Kidney glomerular epithelial cell (primary cell): ENCODE measurements at places on chromosomes 12 and 14.

GRCh38 chr14:20781803-20782202 is 735 bp downstream of the RNASE6 start:
- no peak for DNase-seq

DNA sequence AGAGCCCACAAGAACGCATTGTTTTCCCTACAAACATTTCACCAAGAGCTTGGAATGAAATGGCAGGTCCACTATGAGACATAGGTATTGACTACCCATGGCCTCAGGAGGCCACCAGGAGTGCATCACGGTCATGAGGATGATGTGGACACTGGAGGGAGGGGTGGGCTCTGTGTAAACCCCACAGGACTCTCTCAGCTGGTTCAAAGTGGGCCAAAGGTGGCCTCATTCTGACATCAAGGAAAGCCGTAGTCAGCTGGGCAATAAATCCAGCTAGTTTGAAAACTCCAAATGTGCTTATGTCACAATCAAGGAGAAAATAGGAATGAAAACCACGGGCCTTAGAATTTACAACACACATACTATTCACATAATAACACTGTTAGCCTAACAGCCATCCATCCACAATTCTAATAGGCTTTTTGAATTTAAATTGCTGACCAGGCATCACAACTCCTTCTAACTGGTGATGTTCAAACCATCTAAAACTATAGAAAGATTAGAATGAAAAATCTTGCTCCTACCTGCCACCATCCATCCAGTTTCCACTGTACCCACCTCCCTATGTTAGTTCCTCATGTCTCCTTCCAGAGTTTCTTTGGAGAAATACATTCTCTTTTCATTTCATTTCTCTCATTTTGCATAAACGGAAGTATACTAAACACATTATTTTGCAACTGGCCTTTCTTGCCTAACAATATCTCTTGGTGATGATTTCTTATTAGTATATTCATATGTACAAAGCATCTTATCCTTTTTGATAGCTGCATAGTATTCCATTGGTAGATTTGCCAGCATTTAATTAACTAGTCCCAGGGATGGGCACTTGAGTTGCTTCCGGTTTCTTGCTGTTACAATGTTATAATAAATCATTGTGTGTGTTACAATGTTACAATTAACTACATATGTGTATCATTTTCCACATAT is 21.5 kb downstream of the CMKLR1 start:
- DNase-seq: no peak

DNA sequence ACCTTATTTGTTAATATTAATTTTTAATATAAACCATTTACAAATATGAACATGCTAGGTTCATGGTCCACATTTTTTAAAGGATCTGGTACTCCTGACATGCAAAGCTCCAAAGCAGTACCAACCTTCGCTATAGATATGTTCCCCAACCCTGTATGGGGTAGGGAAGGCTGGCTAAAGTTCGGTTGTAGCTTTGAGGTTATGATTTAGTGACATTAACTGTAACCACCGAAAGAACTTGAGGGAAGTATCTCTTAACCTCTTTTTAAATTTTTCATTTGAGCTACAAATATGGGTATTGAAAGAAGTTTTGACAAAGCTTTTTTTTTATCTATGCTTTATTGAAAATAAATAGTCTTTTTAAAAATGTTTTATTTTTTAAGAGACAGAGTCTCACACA is 115.5 kb downstream of the DYRK2 start:
- DNase-seq: no peak

DNA sequence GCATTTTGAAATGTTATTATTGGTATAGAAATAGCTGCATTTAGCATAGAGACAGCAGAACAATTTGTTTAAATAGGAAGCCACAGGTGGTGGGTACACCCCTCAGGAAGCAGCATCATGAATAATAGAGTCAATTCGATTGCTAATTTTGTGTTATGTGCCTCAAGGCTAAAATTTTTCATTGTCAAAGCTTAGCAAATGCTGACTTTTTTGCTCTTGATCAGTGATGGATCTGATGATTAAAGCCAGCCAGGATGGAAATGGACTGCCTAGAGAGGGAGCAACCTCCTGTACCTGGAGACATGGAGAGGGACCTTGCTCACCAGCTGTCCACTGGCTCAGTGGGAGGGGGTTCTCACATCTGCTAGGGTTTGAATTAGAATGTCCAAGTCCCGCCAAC is 4.5 kb upstream of the KRT8 start:
- DNase-seq: no peak

DNA sequence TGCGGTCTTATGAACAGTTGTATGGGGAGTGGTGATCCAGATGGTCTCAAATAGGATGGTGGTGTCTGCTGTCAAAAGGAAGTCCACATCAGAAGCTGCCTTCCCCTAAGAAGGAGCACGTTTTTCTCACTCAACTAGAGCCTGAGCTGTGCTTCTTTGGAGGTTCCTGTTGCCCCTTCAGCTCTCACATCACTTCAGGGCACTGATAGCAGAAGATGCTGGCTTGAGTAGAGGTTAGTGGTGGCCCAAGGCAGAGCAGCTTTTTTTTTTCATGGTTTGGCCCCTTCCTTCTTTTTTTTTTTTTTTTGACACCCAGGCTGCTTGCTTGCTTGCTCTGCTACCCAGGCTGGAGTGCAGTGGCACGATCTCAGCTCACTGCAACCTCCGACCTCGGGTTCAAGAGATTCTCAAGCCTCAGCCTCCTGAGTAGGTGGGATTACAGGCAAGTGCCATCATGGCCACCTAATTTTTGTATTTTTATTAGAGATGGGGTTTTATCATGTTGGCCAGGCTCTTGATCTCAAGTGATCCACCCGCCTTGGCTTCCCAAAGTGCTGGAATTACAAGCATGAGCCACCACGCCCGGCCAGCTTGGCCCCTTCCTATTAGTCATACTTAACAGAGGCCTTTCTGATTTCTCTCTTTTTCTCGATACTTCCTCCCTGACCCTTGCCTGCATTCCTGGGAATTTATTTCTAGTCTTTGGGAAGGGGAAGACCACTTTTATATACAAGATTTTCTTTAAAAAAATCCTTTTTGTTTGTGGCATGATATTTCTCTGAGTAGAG is 31.6 kb downstream of the KLRD1 start:
- DNase-seq: no peak

GRCh38 chr14:72699852-72700257 is 194.0 kb downstream of the DPF3 start:
- DNase-seq: no peak

DNA sequence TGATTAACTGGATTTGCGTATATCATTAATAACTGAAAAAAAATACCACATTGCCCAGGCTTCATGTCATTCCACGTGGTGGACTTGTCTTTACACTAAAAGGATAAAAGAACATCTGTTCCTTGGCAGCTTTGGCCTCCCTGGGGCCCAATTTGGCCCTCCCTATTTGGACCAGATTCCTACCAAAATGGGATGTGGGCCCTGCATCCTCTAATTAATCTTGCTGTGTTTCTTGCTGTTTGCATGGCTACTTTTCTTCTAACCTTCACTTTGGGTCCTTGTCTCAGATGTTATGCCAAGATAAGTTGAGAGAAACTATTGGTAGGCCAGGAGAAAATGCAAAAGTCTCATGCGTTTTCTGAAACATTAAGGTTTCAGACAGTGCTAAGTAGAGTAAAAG is 57.5 kb downstream of the PTHLH start:
- DNase-seq: no peak

GRCh38 chr12:22986997-22987396 is 362.0 kb downstream of the ETNK1 start:
- DNase-seq: peak; percentile 6

DNA sequence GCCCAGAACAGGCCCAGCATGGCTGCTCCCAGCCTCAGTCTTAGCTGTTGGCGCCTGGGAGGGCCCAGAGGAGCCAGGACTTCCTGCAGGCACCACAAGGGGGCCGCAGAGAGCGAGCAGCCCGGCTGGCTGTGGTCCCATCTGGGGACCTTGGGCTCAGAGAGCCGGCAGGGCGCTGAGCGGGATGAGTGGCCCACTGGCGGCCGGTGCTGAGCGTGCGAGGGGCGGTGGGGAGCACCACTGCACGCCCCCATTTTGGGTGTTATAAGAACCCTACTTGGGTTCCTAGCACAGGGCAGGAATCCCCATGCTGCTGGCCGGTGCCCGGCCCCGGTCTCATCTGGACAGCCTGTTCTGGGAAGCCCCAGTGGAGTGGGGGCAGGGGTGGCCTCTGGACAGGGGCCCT is 25.9 kb upstream of the CRIP2 start:
- DNase-seq: peak; percentile 10

DNA sequence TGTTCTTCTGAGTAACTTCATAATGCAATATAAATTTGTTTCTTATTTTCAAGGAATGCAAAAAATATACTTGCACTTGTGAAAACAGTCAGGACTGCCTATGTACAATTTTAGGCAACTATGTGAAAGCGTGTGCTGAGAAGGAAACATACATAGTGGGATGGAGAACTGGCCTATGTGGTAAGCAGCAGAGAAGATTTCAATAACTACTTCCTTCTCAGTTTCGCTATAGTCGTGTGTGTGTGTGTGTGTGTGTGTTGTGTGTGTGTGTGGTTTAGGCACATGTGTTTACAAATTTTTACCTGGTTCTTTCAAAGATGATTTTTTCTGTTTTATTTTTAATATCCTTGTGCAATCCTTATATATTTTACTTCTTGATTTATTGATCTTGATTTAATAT is 211.8 kb downstream of the LRRK2 start:
- no peak for DNase-seq

DNA sequence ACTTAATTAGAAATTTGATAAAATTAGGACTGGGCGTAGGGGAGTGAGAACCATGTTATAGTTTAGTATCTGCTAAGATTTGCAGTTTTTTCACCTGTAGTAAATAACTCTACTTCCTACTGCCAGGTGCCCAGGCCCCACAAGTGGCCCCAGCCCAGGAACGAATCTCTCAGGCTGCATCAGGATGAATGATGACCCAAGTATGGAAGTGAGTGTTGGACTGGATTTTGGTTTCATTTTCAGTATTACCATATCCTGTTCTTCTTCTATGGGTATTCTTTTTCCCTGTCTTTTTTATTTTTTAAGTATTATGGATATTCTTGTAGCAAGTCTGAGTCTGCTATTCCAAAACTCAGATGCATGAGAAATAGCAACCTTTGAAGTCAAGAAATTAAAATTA is 120.3 kb upstream of the BCAT1 start:
- DNase-seq: no peak

- DNase-seq: no peak
Measured at GRCh38 chr12:64826234-64826633, 1.8 kb downstream of the TBC1D30 start.

DNA sequence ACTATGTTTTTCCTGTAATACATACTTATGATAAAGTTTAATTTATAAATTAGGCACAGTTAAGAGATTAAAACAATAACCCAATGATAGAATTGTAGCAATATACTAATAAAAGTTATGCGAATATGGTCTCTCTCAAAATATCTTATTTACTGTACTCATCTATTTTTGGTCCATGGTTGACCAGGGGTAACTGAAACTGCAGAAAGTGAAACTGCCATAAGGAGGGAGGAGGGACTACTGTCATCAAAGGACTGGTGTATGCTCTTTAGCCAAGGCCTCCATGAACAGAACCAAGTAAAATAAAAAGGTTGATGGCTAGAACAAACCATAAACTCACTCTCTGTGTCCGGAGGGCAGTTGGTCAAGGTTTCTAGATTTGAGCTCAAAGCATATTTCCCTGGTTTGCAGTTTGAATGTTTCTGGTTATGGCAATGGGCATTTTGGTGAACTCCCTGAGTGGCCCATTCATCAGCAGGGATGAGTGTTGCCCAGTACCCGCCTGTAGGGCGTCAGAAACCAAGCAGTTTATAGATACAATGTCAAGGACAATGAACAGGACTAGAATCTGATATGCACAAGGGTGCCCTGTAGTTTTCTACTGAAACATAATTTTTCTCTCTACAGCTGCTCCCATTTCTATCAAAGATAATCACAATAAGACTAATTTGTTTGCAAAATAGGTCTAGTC is 19.8 kb downstream of the LEMD3 start:
- no peak for DNase-seq

DNA sequence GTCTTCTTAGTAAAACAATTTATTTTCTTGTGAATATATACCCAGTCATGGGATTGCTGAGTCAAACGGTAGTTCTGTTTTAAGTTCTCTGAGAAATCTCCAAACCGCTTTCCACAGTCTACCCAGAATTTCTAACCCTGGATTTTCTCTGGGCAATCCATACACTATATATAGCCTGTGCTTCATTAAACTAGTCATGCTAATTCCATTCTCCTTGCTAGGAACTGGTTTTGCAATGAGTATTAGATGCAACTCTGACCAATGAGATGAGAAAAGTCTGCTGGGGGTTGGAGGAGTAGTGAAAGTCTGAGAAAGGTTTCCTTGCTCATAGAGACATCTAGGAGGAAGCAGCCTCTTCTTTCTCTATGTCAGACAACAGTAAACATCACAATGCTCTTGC is 196.1 kb upstream of the CDKN3 start:
- no peak for DNase-seq

DNA sequence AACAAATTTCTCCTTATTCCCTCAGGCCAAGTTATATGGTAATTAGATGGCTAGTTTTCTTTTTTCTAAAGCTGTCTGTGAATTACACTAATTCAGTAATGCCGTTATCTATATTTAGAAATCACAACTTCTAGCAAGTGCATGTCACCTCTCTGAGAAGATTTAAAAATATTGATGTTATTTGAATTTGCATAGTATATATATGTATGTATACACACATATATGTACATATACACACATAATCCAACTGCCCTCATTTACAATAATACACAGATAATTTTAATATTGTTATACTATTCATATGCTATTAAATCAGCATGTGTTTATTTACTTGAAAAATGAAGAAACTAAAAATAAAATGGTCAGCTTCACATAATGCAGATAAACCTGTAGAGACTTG is 563.9 kb downstream of the SLC16A7 start:
- DNase-seq: no peak

DNA sequence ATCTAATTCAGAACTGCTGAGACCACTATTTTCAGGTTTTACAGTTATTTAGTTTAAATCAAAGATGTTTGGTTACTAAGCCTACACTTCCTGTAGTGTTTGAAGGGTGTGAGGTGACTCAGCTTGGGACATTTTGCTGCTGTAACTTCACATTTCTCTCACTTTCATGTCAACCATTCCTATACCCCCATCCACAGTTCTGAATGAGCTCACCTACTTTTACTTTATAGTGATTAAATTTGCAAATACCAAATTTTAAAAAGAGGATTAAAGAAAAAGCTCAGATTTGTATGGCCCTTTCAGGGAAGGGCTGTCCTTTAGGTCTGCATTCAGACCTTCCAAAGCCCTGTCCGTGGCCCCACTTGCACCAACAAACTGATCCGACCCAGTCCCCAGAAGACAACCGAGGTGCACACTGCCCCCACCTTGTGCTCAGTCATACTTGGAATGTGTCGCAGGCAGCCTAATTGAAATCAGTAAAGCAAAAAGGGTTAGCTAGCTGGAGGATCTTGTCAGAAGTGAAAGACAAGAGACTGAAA is 174.4 kb downstream of the MON2 start:
- peak; percentile 4 for DNase-seq

DNA sequence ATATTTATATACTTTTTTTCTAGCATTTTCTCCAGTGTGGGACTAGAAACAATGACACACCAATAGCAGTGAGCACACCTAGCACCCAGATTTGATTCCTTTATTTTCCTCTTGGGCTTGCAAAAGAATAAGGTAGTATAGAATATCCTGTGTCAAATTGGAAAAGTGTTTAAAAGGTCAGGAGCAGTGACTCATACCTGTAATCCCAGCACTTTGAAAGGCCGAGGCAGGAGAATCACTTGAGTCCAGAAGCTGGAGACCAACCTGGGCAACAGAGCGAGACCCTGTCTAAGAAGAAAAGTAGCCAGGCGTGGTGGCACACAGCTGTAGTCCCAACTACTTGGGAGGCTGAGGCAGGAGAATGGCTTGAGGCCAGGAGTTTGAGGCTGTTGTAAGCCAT is 53.8 kb upstream of the SGPP1 start:
- no peak for DNase-seq
